ENCODE measurements at places on chromosomes 12 and 14. TPM values are rescaled to one million over a fixed set of nuclear protein-coding genes. Genes with fewer than 3 reads are reported as not detected.
A peak's percentile ranks its signal among the peaks of the same experiment; 100 is the strongest.

Gene MGAT4C
- 3.0 TPM for total RNA-seq

Gene SLC6A12
- 1.1 TPM for total RNA-seq

Gene GLT8D2
- total RNA-seq, result 6.8 TPM

Gene KRT86
- 0.15 TPM for total RNA-seq

Gene OR4E2
- total RNA-seq, result not detected

Gene TRIM9
- 5.4 TPM for total RNA-seq

Gene PTGDR
- total RNA-seq, result 0.21 TPM

Gene CLEC6A
- not detected for total RNA-seq

Gene CCDC184
- 2.2 TPM for total RNA-seq

Gene KLRC2
- total RNA-seq, result not detected

Gene IL22
- not detected for total RNA-seq

DNA sequence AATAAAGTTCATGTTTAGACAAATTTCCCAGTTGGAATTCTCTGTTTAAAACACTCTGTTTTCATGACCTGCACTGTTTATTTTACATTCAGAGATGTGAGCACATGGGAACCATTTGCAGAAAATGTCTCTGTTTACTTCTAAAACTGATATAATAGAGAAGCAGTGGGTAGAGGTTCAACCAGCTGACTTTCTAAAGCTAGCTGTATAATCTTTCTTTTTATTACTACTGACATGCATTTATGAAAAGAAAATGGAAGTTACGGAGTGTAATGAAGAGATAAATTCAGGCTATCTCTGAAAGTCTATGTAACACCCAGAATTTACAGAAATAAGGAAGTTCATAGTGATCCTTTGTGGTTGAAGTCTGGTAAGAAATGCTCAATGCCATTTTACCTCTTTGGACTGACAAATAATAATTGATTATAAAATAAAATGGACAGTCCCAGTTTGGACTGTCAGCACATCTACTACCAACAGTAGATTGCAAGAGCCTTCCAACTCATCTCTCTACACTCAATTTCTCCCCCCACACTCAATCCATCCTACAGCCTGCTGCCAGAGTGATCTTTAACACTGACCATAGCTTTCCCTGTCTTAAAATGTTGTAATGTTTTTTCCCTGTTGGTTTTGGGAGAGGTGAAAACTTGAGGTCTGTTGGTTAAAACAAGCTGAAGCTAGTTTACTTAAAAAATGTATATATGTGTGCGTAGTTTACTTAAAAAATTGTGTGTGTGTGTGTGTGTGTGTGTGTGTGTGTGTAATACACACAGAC is 137.4 kb downstream of the AEBP2 start:
- no peak for DNase-seq

GRCh38 chr14:106460916-106461315 is 934.5 kb downstream of the TMEM121 start:
- DNase-seq, result no peak

GRCh38 chr12:42725809-42726208 is 136.3 kb upstream of the PRICKLE1 start:
- DNase-seq, result no peak

DNA sequence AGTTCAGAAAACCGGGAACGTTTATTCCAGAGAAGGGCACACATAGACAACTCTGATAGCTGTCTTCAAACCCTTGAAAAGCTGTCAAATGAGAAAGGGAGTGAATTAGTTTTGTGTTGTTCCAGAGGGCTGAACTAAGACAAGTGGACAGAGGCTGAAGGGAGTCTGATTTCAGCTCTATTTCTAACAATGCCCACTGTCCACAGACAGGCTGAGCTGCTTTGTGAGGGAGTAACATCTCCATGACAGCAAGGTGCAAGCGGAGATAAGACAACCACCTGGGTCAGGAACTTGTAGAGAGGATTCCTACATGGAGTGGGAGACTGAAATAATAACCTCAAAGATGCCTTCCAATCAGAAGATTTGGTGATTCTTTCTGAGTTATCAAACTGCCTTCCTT is 25.6 kb upstream of the PARP11 start:
- DNase-seq, result no peak

GRCh38 chr14:49593016-49593415 is 5.7 kb upstream of the LRR1 start:
- DNase-seq, result no peak

- no peak for DNase-seq
Measured at GRCh38 chr12:47648056-47648579, 57.7 kb downstream of the RPAP3 start.

- DNase-seq, result no peak
Measured at GRCh38 chr14:19851365-19851764, 23.6 kb upstream of the OR4K2 start.

GRCh38 chr14:89519040-89519439 is 102.0 kb upstream of the FOXN3 start:
- peak; percentile 38 for DNase-seq

DNA sequence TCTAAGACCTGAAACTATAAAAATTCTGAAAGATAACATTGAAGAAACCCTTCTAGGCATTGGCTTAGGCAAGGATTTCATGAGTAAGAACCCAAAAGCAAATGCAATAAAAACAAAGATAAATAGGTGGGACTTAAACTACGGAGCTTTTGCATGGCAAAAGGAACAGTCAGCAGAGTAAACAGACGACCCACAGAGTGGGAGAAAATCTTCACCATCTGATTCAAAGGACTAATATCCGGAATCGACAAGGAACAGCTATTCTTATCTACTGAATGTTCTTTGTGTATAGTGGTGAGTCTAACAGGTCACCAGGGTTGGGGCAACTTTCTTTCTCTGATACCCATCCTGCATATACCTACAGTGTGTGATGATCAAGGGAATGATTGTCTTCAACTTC is 198.6 kb downstream of the CCDC91 start:
- DNase-seq, result no peak

DNA sequence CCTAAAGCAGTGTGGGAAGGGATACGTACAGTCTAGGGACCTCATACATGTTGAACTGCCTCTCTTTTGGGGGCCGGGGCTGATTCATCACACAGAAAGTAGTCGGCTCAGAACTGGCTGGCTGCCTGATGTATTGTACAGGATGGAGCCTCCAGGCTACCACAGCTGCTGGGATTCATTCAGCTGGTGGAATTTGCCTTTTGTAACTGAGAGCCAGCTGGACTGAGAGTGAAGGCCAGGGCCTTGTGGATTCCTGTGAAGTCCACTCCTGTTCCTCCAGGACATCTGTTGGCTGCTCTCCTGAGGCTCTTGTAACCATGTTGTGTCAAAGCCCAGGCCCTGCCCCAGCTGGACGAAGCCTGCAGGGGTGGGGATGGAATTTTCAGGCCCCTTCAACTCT is 116.3 kb upstream of the PRICKLE1 start:
- no peak for DNase-seq

GRCh38 chr12:96237035-96237434 is 42.9 kb downstream of the ELK3 start:
- DNase-seq, result no peak

DNA sequence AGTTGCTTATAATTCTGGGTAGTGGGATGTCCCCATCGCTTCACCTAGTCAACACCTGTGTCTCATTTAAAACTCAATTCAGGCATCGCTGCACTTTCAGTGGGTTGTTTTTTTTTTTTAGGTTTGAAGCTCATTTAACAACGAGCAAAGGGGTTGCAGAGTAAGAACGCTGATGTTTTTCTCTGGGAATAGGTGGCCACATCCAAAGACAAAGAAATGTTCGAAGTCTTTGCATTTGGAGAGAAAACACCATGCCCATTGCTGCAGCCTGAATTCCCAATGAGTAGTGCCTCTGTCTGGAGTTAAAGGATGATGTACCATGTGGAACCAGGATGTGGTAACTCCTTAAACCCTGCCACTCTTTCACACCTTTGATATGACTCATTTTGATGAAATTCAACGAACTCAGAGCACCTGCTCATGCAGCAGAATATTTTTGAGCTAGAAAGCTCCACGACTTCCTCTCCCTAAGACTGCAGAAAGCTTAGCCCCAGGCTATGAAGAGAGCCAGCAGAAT is 35.1 kb upstream of the BATF start:
- no peak for DNase-seq

DNA sequence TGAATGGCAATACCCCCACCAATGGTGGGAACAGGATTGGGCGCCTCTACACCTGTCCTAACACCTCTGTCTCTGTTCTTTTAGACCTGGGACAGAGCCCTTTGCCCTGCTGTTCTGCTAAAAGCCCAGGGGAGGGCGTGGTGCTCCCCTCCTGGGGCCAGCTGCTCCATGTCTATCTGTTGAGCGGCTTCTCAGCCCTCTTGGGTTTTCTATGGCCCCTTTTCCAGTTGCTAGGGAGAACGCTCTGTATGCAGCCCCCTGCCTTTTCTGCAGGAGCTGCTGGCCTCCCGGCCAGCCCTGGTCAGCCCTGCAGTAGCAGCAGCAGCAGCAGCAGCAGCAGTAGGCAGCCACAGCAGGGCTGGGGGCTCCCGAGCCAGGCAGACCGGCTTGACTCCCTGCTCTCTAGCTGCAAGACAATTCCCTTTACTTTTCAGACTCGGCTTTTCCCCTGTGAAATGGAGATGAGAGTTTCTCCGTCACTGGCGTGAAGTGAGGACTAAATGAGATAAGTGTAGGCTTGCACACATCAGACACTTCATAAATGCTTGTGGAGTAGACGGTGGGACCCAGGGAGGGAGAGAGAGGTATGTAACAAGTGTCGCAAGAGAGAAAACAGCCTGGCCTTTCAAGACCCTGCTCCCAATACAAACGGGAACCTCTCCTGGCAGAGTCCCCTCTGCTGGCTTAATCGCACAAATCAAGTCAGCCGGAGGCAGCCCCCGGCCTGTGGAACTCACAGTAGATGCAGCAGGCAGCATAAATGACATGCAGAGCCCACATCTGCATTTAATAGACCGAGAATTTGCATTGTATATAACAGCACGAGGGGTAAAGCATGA is 1.0 kb downstream of the RTL1 start:
- no peak for DNase-seq

GRCh38 chr14:58947156-58947555 is 241.3 kb upstream of the DAAM1 start:
- no peak for DNase-seq

GRCh38 chr14:96567289-96567899 is 65.2 kb downstream of the PAPOLA start:
- no peak for DNase-seq

- DNase-seq, result no peak
Measured at GRCh38 chr12:26744697-26745440, 88.1 kb downstream of the ITPR2 start.

GRCh38 chr14:48008646-48009045 is 333.2 kb upstream of the MDGA2 start:
- DNase-seq, result no peak

DNA sequence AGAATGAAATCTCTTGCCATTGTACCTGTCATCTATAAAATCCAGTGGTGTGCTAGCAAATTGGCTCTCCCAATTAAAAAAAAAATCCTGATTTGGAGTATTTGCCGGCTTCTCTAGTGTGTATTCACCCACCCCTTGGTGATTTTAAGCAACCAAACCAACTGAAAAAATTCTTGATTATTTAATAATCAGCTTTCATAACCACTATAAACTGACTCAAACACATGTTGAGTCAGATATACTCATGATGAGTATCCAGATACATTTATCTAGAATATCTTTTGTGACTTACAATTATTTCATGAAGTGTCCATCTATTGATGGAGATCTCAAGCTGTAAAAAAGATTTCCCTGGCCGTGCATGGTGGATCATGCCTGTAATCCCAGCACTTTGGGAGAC is 205.4 kb downstream of the RASSF9 start:
- DNase-seq, result no peak

GRCh38 chr12:62783881-62784280 is 151.1 kb downstream of the PPM1H start:
- no peak for DNase-seq

DNA sequence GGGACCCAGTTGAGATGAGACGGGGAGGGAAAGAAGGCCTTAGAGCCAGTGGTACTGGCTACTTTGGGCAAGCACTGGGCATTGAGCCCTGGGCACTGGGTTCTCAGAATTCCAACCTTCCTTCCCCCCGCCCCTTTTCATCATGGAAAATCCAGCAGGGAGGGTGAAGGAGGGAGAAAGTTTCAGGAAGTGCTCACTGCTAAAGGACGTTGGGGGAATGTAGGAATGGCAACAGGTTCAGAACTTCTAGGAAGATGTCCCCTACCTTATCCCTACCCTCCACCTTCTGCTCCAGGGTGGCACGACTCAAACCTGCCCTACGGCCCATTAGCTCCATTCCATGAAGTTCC is 4.2 kb upstream of the TNS2 start:
- DNase-seq, result no peak

DNA sequence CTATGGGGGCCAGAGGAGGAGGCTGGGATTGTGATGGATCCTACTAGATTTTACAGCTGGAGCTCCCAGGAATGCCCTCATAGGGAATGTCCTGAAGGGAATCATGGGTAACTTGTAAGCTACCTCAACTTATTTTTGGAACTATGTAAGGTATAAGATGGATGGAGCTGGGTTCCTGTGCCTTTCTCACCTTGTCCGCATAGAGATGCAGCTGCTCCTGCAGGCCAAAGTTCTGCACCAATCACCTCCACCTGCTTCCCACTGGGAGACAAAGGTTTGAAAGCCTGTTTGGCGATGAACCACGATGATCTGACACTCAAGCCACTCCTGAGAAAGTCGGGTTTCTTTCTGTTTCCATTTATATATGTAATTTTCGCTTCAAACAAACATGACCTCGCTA is 648 bp upstream of the AKAP5 start:
- DNase-seq, result no peak

DNA sequence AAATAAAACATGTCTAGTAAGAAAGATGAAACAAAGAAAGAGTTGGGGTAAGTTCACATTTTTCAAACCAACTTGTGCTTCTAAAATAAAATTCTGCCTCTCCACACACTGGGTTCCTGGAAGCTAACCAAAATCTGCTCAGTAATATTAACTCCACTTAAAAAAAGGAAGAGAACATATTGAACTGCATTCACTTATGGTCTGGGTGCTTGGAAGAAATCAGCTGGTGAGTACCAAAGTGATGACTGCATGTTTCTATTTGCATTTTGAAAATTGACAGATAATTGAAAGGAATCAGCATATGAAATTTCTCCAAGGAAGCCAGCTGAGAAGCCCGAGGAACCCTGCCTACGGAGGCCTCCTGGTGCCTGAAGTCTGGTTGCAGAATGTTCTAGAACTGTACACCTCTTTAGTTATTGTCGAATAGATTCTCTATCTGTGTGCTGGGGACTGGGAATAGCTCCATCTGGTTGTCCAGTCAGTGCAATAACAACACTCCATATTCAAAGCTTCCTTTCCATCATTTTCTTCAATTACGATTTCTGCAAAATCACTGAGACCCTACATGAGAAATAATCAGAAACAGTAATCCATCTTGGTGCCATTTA is 836.1 kb downstream of the VRK1 start:
- DNase-seq, result no peak
